Substantia nigra (tissue), 51 donors: ENCODE measurements at places on chromosomes 2 and 18.

- no peak for DNase-seq
Observed at GRCh38 chr2:186977433-186978045, 128.6 kb upstream of the ZSWIM2 start.

DNA sequence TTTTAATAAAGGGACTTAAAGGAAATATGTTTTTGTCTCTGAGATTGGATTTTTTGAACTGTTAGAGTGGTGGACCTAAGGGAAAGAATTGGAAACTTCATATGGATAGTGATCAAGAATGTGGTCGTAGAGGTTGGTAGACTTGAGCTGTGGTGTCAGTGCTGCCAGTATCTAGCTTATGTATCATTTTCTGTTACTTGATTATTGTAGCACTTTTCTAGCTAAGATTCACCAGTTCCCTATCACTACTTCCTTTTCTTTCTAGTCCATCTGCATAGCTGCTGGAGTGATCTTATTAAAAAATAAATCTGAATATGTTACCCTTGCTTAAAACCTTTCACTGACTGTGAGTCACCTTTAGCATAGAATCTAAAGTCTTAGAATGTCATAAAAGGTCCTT, 6.0 kb downstream of the ACVR2A start:
- DNase-seq = no peak

GRCh38 chr18:36572135-36572856, 256.5 kb downstream of the TPGS2 start:
- no peak for DNase-seq

- DNase-seq = no peak
Observed at GRCh38 chr18:805755-806110, 6.3 kb downstream of the YES1 start.

- DNase-seq = no peak
Observed at GRCh38 chr18:55794288-55795052, 206.5 kb upstream of the TCF4 start.

DNA sequence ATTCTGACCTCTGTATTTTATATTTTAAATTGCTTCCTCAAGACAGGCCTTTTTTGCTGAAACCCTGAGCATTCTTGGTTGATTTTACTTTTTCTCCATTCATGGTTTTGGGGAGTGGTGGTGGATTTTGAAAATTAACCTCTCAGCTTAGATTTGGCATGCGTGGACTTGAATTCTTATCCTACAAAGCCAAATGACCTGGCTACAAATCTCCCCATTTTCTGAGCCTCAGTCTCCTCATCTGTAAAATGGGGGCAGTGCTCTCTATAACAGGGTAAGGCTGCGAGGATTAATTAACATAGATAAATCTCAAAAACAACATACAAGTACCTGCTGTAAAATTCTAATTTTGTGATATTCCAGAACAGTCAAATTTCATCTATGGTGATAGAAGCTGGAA, 103.4 kb upstream of the CDCA7 start:
- DNase-seq = no peak

- DNase-seq = no peak
Observed at GRCh38 chr2:229089776-229090175, 181.3 kb downstream of the PID1 start.

DNA sequence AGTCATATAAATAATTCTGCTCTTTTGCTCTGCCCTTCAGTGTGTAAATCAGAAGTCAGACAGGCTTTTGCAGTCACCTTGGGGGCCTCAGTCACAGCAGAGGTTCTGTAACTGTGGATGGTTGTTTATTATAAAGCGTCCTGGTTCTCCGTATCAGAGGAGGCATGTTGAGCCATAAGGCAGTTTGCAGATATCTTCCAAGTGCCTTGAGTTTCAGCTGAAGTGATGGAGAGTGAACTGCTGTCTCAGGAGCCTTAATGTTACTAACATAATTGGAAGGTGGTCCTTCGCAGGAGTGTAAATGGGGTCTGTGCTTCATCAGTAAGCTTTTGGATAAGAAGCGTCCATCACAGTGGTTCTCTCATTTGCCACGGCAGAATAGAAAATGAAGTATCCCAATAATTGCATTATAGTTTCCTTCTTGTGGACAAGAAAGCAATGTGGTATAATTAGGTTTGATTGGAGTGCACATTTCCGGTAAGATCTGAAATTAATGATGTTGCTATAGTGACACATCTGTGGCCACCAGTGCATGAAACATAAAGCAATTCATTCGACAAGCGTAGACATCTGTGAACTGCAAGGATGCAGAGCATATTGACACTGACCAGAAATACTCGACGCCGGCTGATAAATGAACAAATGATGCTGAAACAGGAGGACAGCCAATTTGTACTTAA, 112.5 kb upstream of the NFATC1 start:
- no peak for DNase-seq

GRCh38 chr18:8614875-8615274, 5.6 kb downstream of the RAB12 start:
- no peak for DNase-seq

DNA sequence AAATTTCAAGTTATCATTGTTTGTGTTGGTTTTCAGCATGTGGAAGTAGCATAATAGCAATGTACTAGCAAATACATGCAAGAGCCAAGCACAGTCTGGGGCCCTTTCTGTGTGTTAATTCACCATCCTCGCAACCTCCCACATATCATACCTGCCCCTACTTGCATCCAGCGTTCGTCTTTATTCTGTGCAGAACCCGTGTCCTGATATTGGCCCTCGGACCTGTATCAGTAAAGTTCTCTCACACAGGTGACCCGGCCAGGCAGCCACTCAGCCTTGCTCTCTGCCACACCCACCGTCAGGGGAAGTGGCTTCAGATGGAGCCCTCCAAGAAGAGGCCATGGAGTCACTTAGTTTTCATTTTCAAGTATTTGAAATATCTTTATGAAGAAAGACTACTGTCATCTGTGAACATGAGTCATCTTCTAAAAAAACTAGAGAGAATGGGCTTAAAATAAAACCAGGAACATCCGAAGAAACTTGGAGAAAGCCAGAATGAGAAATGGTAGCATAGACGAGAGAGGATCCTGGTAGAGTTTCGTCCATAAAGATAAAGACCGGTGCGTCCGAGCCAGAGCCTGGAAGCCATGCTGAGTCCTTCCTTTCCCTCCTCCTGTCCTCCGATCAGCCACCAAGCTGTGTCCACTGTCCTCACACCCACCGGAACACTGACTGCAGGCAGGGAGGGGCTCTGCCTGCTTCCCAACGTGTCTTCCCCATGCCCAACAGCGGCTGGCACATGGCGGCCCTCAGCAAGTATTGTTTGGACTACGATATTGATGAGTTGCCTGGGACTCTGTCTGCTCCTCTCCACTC, 57.3 kb upstream of the RPL31 start:
- no peak for DNase-seq

DNA sequence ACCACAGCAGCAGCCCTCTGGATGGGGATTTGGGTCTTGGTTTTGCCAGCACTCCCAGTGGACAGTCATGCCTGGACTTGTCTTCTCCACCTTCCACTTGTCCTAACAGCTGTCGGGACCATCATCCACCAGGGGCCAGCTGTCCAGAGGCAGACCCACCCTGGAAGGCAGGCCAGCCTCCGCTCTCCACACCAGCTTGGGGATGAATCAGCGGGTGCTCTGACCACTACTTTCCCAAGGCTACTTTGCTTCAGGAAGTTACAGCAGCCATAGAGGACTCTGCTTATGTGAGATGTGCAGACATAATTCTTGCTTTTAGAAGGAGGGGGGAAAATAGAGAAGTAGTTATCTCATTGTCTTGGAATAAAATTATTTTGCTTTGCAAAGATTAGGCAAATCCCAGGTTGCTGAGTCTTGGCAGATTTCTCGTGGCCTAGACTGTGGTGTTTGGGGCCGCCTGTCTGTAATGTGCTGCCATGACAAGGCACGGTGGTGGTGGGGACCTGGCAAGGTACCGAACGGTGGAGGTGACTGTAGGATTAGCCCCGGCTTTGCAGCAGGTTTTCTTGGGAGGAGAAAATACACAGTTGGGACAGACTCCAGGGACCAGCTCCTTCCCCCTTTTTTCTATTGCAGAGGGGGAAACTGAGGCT, 148.7 kb downstream of the AGAP1 start:
- no peak for DNase-seq

DNA sequence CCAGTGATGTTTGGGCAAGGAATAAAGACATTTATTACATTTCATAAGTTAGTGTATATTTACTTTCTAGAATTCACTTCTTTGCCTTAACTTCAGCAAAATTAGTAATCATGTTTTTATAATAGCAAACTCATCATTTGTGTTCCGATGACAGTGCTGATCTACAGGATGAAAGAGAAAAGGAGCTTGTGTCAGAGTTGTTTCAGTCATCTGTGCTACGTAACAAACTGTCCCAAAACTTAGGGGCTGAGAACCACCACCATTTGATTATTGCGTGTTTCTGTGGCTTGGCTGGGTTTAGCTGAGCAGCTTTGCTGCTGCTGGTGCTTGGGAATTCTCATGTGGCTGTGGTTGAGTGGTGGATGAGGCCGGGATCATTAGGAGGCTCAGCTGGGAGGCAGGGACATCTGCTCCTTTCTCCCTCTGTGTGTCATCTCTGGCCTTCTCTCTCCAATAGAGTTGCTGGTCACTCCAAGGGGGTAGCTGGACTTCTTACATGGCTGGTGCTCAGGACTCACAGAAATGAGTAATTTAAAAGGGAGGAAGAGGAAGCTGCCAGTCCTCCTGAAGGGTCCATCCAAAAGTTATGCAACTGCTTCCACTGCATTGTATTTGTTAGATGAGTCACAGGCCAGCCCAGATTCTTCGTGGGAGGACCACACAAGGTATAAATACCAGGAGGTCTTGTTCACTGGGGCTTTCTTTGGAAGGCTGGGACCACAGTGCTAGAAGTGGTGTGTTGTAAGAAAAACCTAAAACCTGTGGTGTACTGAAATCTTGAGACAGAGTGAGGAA, 43.4 kb upstream of the HAAO start:
- DNase-seq = no peak

- DNase-seq = no peak
Observed at GRCh38 chr2:151577116-151577515, 157.2 kb downstream of the NEB start.

- no peak for DNase-seq
Observed at GRCh38 chr2:36858551-36859365, 107.6 kb downstream of the STRN start.

GRCh38 chr18:52907543-52908308, 567.7 kb downstream of the DCC start:
- no peak for DNase-seq

DNA sequence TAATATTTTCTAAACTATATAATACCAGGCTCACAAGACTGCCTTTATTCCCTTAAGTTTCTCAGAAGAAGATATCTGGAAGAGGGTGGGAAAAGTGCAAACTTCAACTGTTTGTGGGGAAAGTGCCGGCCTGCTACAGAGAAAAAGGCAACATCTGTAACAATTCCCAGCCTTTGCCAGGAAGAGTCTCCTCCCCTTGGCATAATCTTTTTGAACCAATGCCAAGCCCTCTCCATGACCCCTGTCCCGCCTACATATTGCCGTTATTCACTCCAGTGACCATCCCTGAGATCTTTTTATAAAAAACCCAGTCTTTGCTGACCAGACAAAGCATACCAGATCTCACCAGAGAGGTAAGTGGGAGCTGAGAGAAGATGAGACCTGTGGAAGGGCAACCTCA, at the start of gene REG3G:
TSS of gene REG3G (plus strand) at position 282 of the 400 bp plus-strand sequence. CDS start 392 bp downstream, outside the sequence.
- no peak for DNase-seq

DNA sequence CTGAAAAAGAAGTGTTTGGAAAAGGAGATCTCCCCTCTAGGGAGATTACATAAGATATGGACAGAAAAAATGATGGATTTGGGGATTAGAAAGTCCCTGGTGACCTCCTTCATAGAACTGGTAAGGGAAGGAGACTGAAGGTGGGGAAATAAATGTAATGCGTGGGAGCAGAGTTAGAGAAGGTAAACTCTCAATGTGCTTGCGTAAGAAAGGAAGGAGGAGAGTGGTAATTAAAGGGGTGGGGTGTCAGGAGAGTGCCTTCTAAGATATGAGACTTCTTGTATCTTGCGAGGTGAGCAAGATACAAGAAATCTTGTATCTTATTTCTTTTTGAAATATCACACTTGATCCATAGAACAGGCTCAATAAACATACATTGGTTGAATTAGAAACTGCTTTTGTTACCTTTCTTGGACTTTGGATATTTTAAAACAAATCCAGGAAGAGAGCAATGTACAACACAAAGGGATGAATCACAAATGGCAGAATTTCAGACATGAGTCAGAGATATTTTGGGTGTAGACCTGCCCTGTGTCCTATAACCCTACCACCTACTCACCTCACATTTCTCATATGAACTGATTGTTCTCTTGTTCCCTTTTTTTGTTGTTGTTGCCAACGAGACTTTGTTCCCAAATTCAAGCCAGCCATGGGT, 342.4 kb downstream of the INSIG2 start:
- DNase-seq = no peak

DNA sequence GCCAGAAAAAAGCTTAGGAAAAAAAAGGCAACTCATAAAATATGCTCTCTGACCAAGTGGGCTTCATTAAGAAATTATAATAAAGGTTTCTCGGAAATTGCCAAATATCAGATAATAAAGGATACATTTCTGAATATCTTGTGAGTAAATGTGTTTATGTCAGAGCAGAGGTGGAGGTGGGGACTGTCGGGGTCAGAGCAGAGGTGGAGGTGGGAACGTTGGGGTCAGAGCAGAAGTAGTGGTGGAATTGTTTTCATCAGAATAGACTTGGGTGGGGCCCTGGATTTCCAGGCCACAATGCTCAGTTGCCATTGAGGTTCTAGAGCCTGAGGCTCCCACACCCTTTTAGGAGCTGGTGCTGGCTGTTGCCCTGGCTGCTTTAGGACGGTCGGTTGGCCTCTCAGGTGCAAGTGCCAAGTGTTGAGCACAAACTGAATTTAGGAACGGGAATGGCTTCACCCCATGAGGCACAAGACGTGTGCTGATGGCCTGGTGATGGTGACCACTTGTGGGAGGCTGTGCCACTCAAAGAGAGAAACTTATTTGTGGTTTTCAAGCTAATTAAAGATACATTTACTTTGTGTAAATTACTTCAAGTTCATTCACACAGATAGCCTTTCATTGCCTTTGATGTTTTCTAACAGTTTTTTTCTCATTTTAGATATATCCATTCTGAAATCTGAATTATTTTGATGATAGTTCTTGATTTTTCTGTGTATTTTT, 131.5 kb downstream of the ATP9B start:
- DNase-seq = no peak

DNA sequence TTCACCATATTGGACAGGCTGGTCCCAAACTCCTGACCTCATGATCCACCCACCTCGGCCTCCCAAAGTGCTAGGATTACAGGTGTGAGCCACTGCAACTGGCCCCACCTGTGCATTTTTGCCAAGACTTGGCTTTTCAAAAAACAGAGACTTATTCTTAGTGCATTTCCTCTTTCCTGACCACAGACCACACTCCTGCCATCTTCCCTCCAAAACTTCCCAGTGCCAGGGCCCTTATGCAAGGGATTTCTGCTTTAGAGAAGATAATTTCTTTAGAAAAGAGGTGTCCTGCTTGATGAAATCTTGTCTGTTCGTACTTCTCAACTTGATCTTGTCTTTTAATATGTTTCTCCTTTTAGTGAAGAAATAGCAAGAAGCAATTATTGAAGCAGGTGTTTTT, 98.8 kb upstream of the ZNF516 start:
- DNase-seq = no peak

DNA sequence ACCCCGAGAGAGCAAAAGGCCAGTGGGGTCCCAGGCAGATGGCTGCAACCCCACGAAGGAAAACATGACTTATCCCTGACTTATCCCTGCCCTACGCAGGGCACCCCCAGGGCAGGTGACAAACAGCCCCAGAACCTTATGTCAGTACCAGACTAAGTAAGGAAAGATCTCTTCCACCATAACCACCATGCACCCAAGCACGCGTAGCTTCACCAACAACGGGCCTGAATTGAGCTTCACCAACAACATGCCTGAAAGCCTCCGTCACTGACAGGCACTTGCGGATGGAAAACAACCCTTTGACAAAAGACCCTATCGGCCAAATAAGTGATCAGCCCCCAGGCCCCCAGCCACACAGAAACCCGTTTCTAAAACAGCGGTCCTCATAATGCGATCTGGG, 34.1 kb downstream of the HDAC4 start:
- no peak for DNase-seq
